SHP77 (cell line): ENCODE measurements at places on chromosomes 4 and X.

DNA sequence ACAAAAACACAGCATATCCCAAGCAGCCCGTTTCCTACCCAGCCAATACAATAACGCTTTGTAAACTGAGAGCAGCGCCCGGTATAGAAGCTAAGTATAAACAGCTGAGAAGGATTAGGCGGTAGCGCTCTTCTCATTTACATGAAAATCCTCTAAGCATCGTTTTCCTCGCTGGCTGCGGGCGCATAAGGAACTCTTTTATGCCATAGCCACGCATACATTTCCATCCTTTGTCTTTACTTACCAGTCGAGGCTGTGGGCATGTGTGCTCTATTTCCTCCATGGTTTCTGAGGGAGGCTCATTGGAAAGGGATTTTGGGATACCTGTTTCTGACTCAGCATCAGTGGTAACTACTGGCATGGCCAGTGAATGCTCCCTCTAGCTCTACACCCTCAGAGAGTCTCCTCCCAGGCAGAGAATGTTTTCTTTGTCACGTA is 383 bp downstream of the PCYT1B start:
- no peak for DNase-seq

GRCh38 chr4:24799196-24799543 is 3.8 kb downstream of the SOD3 start:
- no peak for DNase-seq

- DNase-seq: peak; percentile 27
These were observed 39.3 kb upstream of the TXK start for GRCh38 chr4:48173056-48173991.

GRCh38 chr4:61872983-61873382 is 672.9 kb downstream of the ADGRL3 start:
- no peak for DNase-seq

GRCh38 chrX:124113621-124114600 is 152.4 kb downstream of the STAG2 start:
- DNase-seq: no peak

GRCh38 chrX:32852203-32852602 is 359.1 kb downstream of the DMD start:
- DNase-seq: no peak

- peak; percentile 29 for DNase-seq
These were observed 62.4 kb upstream of the PDLIM3 start for GRCh38 chr4:185597532-185598188.

- DNase-seq: no peak
These were observed 94.7 kb downstream of the TMEM131L start for GRCh38 chr4:153560908-153561307.

GRCh38 chrX:121496966-121497365 is 449.6 kb downstream of the GLUD2 start:
- no peak for DNase-seq
